ENCODE measurements at places on chromosomes 2 and 18. TPM values are rescaled to one million over a fixed set of nuclear protein-coding genes. Genes with fewer than 3 reads are reported as not detected.

- no peak for DNase-seq
Observed at GRCh38 chr2:86295066-86295465, 42.4 kb downstream of the REEP1 start.

XDH gene
- not detected for total RNA-seq

GRCh38 chr2:169208026-169208425 is 138.7 kb downstream of the DHRS9 start:
- DNase-seq, result no peak

GRCh38 chr2:224308272-224308911 is 93.5 kb downstream of the FAM124B start:
- DNase-seq, result no peak

DNA sequence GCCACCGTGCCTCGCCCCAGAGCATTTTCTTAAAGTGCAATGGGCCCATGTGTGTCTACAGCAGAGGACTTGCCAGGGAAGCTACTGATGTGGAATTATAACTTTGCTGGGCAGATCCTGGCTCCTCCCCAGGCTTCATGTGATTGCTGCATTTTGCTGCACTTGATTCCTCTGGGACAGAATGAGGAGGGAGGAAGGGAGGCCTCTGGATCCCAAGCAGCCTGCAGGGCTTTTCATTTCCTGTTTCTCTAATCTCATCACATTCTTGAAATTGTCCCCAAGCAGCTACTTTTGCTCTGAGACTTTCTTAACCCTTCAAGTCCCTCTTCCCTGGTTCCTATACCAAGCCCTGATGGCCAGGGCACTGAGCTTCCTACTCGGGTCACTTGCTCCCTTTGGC is 134.4 kb upstream of the SEC11C start:
- no peak for DNase-seq

SP9 gene
- total RNA-seq, result not detected

DNA sequence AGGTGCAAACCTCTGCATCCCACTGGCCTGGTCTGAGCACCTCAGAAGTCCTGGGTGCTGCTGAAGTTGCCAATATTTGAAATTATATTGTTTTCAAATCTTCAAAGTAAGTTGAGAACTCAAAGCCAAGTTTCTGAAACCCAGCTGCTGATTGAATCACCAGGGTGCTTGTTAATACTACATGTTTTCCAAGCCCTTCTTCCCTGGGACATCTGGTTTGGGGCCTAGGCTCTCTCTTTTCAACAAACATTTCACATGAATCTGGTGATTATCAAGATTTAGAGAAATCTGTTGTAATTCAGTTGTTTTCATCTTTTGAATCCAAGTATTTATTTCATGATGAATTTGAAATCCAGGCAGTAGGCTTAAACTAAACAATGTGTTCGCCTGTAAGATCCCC is 24.4 kb downstream of the MLPH start:
- DNase-seq, result no peak

CYP20A1 gene
- 12.0 TPM for total RNA-seq

DNA sequence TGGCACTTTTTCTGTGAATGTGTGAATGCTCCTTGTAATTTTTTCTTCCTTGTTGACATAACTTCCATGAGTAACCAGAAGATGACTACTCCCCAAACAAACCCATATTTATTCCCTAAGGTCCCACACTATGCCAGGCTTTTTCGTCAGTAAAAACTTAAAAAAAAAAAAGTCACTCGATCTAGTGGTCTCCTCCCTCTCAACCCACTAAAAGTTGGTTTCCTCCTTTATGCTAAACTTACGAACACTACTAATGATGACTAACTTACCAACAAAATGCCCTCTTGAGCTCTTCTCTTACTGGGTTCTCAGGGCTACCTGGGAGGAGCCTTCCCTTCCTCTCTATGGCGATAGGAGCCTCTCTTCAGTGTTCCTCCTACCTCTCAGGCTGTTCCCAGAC is 18.2 kb downstream of the ACVR1 start:
- DNase-seq, result no peak

- no peak for DNase-seq
Observed at GRCh38 chr2:147904051-147904450, 59.2 kb downstream of the ACVR2A start.

DNA sequence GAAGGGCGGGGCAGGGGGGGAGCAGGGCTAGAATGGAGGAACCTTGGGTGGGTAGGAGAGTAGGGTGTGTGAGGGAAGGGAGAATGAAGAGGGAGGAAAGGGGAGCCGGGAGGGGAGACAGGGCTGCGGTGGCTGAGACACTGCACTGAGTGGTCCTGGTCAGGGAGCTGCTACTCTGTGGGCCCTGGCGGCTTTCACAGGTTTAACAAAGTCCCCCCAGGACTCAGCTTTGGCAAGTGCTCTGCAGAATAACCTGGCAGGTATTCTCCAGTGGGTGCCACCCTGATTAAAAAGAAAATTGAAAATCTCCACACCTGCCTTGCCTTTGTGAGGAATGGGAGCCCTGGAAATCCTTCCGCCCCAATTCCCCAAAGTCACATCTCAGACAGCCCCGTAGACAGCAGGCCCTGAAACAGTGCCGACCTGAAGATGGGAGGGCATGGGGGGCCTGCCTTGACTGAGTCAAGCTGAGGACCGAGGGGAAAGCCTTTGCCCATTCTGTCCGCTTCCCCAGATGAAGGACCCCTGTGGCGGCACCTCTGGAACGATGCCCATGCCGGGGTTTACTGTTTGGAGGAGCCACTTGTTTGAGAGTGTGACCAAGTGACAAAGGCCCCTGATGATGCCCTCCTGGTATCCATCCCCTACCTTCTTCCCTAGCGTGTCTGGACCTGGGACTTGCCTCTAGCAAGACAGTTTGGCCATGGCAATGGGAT is 43.6 kb upstream of the OTOS start:
- no peak for DNase-seq

- no peak for DNase-seq
Observed at GRCh38 chr2:189285349-189285748, 105.8 kb upstream of the COL5A2 start.

- no peak for DNase-seq
Observed at GRCh38 chr2:118845522-118846441, 1.7 kb downstream of the EN1 start.

CXCR1 gene
- not detected for total RNA-seq

GRCh38 chr2:231113489-231113888 is 11.4 kb downstream of the HTR2B start:
- no peak for DNase-seq

UGT1A3 gene
- total RNA-seq, result not detected

GRCh38 chr2:62014102-62014501 is 108.6 kb downstream of the COMMD1 start:
- no peak for DNase-seq

DNA sequence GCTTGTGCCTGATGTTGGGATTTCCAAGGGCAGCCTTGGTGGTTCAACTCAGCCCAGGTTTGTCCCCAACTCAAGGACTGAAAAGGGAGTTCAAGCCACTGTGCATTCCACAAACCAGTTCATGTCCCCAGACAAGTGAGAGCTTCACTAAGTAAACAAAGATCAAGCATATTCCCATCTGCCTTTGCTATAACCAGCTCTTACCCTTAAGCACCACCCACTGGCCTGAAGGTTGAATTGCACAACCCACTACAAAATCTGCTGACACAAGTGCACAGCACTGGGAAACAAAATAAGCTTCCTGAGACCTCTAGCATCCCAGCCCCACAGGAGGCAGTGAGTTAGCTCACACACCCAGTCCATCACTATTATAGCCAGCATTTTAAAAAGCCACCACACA is 516.7 kb downstream of the NR4A2 start:
- DNase-seq, result peak; percentile 12

- DNase-seq, result peak; percentile 75
Observed at GRCh38 chr2:84919885-84920580, 14.6 kb downstream of the TMSB10 start.

DNA sequence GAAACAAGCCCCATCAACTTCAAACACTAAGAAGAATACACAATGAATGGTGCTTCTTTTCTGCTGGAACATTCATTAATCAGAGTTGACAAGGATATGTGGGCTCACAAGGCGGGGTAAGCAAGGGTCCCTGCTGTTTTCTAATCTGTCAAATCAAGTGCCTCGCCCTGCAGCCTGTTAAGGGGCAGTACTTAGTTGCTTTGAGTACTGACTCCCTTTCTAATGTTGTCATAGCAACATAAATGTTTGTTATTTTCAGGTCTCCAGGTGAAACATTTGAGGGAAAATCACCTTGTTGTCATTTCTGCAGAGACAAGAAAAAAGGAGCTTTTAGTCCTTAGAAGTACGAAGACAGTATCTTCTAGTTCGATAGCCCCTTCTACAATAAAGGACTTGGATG is 284.7 kb upstream of the PKDCC start:
- DNase-seq, result no peak

GRCh38 chr2:37449761-37450296 is 105.4 kb downstream of the QPCT start:
- DNase-seq, result no peak

- DNase-seq, result peak; percentile 71
Observed at GRCh38 chr2:102258386-102259074, 52.8 kb upstream of the IL1RL1 start.

DNA sequence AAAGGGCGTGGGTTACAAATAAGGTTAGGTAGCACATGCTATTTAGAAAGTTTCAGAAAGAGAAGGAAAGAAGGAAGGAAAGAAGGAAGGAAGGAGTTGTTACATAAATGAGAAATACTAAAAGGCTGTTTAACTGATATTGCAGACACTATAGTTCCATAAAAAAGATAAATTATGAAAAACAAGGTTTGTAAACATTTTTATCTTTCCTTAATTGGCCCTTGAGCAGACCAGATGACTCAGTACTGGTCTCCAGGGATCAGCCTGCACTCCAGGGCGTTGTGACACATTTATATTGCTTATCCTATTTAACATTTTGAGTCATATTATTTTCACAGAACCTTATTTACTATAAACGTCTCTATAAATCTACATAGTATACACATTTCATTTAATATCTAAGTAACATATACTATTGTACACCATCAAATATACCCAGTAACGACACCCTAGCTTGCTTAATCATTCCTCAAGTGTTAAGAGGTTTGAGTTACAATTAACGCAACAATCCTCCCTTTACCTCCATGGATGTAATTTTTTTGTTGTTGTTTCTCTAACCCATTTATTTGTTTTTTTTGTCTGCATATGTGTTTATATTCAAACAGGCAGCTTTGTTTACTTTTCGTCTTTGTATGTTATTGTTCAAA is 2.8 kb upstream of the RAB31 start:
- no peak for DNase-seq

DNA sequence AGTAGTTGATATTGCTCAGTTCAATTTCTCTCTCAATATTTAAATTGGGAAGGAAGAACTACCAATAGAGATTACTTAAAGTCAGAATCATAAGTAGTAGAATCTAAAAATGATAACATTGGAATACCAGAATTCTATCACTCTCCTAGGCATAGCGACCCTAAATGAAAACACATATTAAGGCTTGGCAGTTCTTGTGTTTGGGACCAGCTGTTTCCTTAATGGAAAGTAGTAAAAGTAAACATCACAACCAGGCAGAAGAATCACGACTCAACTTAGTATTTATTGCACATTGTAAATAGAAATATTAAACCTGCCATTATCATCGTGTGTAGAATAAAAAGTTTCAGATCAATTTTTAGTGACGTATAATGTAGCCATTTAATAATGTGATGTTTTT is 117.5 kb downstream of the SPHKAP start:
- no peak for DNase-seq

DNA sequence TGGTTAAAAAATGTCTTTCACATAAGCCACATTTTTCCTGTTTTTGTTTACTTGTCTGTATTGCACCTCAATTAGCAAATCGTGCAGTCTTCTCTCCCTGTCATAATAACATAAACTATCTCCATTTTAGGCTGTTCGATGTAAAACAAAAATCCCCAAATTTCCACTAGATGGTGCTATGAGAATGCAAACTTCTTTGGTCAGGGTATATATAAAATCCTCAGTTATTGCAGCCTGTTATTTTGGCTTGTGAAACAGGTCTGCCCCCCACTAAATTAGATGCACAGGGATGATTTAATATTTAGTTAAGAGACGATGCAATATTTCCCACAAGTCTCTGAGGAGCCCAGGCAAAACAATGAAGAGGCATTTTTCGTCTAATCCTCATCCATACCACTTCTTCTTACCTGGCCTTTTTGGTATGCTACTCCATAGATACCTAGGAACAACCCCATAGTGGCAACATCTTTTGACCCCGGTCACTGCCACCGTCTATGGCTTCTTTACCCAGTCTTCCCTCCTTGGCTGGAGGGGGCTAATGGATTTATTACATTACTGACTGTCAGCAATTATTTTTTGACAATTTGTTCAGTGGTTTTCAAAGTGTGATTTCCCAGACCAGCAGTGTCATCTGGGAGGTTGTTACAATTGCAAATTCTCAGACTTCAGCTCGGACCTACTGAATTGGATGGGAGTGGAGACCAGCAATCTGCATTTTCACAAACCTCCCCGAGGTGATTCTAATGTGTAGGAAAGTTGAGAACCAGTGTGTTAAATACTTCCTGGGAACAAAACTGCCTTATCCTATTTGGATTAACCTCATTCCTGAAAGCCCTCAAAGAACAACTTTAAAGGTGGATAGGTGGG is 117.4 kb upstream of the CWC22 start:
- no peak for DNase-seq

DNA sequence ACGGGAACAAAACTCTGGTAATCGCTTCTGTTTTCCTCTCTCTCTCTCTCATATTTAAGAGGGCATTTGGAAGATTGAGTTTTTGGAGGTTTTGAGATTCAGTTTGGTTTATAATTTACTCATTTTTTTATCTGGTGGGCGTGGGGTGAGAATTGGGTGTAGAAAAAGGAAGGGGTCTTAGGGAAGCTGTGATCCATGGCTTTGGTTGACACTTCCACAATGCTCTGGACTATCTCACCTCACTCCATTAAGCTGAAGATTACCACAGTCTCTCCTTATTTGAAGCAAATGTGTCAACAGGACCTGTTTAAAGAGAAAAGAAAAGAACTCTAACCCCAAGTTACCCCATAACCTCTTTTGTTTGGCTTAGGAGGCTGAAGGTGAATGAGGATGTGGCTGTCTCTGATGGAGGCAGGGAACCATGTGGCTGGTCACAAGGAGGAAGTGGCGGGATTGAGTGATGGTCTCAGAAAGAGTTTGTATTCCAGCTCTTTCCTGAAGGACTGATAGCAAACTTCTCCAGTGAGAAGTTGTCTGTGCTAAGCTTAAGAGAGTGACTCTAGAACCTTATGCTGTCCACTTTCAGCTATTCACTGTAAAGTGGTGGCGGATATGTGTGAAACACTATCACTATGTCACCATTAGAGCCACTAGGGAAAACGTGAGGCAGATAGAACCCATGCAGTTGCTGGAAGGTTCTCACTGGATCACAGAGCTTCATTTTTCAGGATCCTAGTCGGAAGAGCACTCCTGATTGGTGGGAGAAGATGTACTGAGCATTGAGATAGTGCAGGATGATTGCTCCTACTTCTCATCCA is 934 bp downstream of the ZNF804A start:
- no peak for DNase-seq

- no peak for DNase-seq
Observed at GRCh38 chr2:88865801-88866371, 174.4 kb downstream of the RPIA start.

GNLY gene
- 3.2 TPM for total RNA-seq

- DNase-seq, result no peak
Observed at GRCh38 chr2:45028276-45028675, 19.0 kb upstream of the SIX2 start.
